ENCODE measurements at places on chromosomes 6 and 20.

GRCh38 chr6:134840086-134840867 lies 109.6 kb downstream of the ALDH8A1 start:
- DNase-seq, result no peak

DNA sequence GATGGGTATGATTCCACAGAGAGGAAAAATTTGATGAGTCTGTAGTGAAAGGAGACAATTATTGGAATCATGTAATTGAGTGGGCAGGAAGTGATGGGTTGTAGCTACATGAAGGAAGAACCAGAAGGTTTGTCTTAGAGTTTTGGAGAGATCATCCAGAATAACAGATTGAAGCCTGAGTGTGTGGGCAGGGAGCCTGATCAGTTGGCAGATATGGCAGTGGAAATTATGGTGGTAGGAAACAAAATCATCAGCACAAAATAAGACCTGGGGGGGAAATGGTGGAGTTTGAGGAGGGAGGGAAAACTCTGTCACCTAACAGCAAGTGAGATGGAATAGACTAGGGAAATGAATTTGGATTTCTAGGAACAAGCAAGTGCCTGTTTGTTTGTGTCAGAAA lies 606.6 kb upstream of the MAP3K7 start:
- no peak for DNase-seq

GRCh38 chr6:122438975-122439374 lies 32.6 kb downstream of the SERINC1 start:
- DNase-seq, result no peak

DNA sequence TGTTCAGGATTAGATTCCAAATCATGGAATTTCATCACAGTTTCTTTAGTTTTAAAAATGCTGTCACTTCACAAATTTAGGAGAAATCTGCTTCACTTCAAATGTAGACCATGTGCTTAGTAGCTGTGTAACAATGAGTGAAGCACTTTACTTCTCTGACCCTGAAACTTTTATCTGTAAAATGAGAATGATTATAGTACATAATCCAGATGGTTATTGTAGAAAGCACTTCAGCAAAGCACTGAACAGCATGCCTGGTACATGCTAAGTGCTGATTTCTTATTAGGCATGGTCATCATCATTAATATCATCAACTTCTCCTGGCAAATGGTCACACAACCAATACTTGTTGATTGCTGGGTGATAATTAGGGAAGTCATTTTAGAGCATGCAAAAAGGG lies 705.0 kb downstream of the EPHA7 start:
- no peak for DNase-seq

DNA sequence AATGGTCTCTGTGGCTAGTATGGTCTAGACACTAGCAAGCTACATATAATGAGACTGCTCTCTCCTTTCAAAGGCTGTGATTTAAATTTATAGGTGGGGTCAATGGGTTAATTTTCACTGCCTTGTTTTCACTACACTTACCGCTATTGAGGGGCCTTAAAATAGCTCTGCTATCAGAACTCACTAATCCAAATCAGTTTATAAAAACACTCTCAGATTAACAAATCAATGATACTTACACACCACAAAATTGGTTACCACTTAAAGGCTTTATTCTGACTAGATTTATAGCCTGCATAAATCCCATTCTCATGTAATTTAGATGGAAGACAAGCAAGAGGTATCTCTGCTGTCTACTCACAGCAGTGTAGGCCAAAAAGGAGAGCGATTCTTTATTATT lies 313.0 kb upstream of the AGPAT4 start:
- DNase-seq, result no peak

- DNase-seq, result no peak
These were observed 11.0 kb upstream of the BCAS4 start for GRCh38 chr20:50783903-50784302.

DNA sequence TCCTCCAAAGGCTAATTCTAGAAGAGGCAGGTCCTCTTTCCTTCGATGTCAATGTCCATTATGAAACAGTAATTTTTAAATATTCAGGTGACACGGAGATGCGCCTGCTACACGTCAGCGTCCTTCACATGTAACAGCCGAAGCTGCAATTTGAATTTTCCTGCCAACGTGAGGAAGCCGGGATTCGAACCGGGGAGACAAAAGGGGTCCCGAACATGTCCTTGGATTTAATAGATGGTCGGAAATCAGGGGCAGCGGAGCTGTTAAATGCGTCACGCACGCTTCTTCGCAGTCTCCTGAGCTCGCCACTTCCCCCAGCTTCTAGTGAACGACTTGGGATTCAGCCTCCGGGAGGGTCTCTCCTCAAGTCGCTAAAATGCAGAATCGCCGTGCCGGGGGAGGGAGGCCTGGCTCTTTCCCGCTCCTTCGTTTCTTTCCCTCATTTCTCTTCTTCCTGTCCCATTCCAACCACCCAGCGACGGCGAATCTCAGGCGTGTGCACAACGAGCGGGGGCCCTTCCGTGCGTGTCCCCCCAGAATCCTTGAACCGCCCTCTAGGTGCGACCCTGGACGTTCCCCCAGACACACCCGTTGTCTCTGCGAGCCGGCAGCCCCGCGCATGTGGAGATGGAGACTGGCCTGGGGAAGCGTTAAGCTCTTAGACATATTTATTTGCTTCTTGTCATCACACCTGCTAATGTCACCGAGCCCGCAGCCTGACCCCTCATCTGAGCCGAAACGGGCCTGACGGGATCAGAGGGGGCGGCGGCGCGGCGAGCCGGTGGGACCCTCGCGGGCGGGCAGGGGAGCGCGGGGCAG lies 1.3 kb upstream of the FOXC1 start:
- DNase-seq, result peak; percentile 39

GRCh38 chr6:167523426-167523825 lies 198.5 kb downstream of the TTLL2 start:
- no peak for DNase-seq

GRCh38 chr6:128511506-128511905 lies 8.9 kb downstream of the PTPRK start:
- no peak for DNase-seq

DNA sequence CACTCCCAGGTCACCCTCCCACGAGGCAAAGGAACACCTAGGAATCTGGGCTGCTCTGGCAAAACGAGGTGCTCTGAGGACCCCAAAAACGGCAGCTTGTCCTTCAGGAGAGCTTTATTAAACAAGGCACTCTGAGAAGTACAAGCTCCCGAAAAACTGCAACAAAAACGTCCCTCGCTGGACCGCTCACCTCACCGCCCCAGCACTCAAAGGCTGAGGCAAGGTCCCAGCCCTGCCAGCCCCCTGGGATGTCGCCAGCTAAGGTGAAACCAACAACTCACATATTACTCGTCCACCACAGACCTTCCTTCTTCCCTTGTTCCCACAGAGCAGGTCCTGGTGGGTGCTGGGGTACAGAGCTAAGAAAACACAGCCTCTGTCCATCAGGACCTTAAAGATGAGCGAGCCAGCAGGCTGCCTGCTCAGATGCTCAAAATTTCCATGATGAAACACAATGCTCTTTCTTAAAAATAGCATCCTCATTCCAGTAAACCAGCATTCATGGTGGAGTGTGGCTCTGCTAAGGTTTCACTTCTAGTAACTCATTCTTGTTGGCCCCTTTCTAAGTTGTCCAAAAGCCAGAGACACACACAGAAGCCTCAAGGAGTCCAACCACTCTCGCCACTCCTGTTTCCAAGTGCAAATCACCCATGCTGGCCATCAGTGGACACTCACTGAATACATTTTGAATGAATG lies 35.9 kb downstream of the ATP9A start:
- no peak for DNase-seq

DNA sequence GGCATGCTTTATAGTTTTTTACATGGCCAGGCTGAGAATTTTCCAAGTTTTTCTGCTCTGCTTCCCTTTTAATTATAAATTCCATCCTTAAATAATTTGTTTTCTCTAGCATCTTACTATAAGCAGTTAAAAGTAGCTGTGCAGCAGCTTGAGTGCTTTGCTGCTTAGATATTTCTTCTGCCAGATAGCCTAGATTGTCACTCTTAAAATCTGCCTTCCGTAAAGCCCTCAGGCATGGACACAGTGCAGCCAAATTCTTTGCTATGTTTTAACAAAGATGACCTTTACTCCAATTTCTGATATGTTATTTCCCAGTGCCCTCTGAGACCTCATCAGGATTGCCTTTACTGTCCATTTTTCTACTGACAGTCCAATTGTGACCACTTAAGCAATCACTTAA lies 92.6 kb upstream of the SGK1 start:
- no peak for DNase-seq

- DNase-seq, result no peak
These were observed 44.1 kb downstream of the IRF4 start for GRCh38 chr6:435441-436307.

- no peak for DNase-seq
These were observed 30.6 kb downstream of the DACT2 start for GRCh38 chr6:168288781-168289570.

GRCh38 chr6:26432627-26433201 lies 7.6 kb upstream of the BTN3A3 start:
- no peak for DNase-seq

- no peak for DNase-seq
These were observed 49.3 kb downstream of the FAM50B start for GRCh38 chr6:3898265-3898994.

DNA sequence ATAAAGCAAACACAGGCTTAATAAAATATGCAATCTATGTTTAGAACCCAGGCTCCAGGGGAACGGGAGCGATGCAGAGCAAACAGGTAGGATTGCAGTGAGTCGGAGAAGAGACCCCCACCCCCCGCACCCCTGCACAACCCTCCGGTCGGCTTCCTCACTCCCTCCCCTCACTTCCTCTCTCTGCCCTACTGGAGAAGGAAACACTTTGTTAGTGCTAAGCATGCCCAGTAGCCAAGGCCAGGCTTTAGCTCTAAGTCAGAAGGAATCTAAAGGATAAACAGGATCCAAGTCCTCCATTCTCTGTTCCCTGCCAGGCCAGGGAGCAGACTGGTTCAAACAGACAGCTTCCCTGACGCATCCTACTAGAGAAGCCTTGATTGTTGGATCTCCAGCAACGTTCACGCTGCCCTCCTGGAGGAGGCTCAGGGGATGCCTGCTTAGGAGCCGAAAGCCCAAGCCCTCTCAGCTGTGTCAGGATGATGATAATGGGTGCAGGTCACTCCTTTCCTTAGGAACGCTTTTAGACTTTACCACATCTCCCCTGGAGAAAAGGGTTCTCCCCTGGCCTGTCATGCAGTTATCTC lies 14.7 kb downstream of the FOXQ1 start:
- DNase-seq, result no peak

GRCh38 chr6:110287462-110288341 lies 70.4 kb downstream of the METTL24 start:
- DNase-seq, result no peak

DNA sequence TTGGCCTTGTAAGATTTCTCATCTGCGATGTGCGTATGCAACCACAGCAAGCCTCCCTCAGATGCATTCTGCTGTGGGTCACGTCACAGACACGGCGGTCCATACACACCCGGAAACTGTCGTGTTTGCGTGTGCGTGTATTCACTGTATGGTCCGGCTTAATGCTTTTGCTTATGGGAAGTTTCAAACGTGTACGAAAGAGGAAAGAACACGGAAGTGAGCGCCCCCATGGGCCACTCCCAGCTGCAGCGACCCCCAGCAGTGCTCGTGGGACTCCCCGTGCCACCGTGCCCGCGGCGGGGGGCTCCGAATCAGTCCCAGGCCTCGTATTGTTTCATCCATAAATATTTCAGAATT lies 10.2 kb downstream of the DLL1 start:
- no peak for DNase-seq

DNA sequence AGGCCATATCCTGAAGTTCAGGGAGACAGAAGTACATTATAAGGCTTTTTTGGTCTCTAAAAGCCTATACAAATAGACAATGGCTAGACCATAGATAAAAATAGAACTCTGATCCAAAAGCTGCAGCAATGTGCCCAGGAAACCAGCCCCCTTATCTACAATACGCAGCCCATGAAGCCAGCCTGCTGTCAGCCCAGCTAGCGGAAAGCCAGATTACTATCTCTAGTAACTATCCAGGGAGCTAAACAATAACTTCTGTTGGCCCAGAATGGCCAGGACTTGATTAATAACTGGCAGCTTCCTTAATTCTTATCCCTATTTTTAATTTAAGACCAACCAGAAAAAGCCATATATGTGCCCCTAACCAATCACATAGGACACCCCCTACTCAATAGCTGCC lies 160.4 kb upstream of the SMLR1 start:
- DNase-seq, result no peak

DNA sequence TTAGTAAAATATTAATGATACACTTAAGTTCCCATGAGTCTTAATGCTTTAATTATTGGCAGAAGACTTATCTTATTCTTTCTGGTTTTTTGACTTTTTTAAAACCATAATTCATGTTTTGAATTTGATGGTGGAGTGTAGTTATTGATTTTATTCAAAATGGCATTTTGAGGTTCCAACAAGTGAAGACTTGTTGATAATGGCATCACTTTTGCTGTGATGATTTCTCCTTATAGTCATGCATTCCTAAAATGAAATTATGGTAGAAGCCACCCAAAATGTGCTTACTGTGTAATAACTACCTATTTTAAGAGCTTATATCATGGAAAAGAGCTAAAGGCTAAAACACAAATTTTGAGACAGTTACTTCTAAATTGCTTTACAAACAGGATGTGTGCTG lies 2.2 kb downstream of the DOP1A start:
- no peak for DNase-seq

GRCh38 chr6:164419099-164419498 lies 890.3 kb downstream of the C6orf118 start:
- DNase-seq, result no peak

DNA sequence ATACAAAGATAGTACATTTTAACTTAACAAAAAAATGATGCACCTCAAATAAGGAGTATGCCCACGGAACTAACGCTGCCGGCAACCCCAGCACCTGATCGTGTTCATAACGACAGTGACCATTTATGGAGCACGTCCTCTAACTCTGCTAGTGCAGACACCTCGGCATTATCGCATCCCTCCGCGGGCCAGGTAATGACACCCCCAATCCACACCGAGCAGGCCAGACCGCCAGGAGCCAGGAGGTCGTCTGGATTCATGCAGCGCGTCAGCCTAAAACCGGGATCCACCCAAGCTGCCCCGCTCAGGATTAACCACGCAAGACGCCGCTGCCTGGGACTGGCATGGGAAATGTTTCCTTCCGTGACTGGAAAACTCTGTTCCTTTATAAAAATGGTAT lies 34.1 kb downstream of the DACT2 start:
- DNase-seq, result no peak

DNA sequence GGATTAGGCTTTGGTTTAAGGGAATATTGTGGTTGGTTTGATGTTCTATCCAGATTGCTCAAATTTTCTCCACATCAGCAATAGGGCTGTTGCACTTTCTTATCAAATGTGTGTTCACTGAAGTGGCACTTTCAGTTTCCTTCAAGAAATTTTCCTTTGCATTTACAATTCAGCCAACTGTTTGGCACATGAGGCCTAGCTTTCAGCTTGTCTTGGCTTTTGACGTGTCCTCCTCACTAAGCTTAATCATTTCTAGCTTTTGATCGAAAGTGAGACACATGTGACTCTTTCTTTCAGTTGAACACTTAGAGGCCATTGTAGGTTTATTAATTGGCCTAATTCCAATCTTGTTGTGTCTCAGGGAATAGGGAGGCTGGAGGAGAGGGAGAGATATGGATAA lies 104.8 kb downstream of the FLRT3 start:
- no peak for DNase-seq

GRCh38 chr20:6053064-6053775 lies 640 bp downstream of the LRRN4 start:
- no peak for DNase-seq
